ENCODE measurements at places on chromosomes 7 and 10.
A peak's percentile ranks its signal among the peaks of the same experiment; 100 is the strongest.

DNA sequence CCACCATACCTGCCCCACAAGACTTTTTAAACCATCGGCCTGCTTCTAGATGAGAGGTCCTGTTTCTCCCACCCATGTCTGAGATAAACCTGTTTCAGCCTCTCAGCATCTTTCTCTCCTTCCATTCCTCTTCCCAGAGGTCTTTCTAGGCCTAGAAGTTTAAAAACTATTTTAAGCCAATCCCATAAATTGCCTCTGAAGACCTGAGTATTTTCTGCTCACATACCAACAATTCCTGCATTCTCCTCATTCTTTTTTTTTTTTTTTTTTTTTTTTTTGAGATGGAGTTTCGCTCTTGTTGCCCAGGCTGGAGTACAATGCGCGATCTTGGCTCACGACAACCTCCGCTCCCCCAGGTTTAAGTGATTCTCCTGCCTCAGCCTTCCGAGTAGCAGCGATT lies 262.9 kb upstream of the AUTS2 start:
- DNase-seq = no peak

- DNase-seq = no peak
These were observed 39.7 kb downstream of the TAC1 start for GRCh38 chr7:97771576-97771975.

GRCh38 chr7:158784270-158784669 lies 45.0 kb downstream of the ESYT2 start:
- no peak for DNase-seq

DNA sequence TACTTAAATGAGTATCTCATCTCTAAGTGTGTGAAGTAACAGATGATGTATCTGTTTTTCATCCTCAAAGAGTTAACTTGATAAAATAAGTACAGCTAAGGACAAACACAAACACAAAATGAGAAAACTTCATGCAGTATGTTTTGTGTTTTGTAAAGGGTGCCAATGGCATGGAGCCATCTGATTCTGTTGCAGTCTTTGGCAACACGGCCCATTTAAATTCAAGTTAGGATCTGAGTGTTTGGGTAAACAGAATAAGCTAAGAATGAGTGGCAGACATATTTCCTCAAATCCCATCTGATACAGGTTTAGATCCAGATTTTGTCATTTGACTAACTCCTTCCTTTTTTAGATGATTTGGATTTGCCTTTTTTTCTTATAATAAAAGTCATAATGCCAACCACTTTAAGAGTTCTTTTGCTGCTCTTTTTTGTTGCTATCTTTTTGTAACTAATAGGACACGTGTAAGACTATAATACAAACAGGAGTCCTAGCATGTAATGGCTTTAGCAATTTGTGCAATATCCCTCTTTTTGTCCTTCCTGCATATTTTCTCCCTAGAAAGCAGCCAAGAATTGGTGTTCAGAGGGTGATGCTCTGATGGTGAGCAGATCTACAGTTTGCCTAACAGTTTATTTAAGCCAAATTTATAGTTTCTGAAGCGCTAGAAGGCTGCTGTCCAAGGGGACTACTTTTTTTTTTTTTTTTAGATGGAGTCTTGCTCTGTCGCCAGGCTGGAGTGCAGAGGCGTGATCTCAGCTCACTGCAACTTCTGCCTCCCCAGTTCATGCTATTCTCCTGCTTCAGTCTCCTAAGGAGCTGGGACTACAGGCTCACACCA lies 18.9 kb upstream of the ACTA2 start:
- DNase-seq = no peak

- no peak for DNase-seq
These were observed 27.9 kb upstream of the NPFFR1 start for GRCh38 chr10:70311698-70312097.

- DNase-seq = no peak
These were observed 16.5 kb downstream of the DIP2C start for GRCh38 chr10:672992-673391.

DNA sequence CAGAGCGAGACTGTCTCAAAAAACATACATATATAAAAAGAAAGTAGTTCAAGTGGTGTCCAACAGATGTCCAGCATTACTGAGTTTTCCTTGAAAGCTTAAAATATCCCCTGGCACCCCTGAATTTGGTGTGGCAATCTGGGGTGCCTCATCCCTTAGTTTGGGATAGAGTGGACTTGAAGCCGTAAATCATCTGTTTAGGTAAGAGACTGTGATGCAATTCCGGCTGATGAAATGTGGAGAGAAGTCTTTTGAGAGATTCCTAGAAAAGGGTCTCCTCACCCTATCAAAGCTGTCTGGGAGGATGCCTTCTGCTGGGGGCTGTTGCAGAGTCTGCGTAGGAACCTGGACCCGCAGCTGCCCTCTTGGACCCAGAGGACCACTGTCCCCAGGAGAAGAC lies 408.0 kb downstream of the RPS24 start:
- no peak for DNase-seq

DNA sequence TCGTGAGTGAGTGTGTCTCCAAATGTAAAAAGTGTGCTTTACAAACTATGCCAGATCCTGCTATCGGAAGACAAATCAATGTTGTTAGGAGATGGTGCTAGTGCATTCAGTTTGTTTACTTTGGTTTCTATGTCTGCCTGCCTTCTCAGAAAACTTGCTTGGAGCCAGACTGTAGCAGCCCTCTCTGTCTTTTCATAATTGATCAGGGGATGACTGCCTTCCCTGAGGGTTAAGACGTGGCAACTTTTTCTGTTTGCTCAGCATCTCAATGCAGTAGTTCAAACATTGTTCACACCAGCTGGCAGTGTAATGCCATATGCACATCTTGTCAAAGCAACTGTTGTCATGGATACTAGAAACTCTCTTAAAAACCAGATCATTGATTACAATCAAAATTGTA lies 118.5 kb downstream of the FOXP2 start:
- DNase-seq = no peak

- DNase-seq = no peak
These were observed 9.2 kb downstream of the SGMS1 start for GRCh38 chr10:50614444-50615137.

DNA sequence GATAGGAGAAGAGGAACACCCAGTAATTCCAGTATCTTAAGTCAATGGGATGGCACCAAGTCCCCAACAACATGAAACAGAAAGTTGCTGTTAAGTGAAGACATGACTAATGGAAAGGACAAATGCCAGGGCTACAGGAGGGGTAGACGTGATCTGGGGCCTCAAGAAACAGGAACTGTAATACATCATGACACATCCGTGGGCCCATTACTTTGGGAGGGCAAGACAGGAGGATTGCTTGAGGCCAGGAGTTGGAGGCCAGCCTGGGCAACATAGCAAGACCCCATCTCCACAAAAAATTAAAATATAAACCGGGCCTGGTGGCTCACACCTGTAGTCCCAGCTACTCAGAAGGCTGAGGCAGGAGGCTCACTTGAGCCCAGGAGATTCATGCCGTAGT lies 408.6 kb upstream of the PRKCQ start:
- no peak for DNase-seq

DNA sequence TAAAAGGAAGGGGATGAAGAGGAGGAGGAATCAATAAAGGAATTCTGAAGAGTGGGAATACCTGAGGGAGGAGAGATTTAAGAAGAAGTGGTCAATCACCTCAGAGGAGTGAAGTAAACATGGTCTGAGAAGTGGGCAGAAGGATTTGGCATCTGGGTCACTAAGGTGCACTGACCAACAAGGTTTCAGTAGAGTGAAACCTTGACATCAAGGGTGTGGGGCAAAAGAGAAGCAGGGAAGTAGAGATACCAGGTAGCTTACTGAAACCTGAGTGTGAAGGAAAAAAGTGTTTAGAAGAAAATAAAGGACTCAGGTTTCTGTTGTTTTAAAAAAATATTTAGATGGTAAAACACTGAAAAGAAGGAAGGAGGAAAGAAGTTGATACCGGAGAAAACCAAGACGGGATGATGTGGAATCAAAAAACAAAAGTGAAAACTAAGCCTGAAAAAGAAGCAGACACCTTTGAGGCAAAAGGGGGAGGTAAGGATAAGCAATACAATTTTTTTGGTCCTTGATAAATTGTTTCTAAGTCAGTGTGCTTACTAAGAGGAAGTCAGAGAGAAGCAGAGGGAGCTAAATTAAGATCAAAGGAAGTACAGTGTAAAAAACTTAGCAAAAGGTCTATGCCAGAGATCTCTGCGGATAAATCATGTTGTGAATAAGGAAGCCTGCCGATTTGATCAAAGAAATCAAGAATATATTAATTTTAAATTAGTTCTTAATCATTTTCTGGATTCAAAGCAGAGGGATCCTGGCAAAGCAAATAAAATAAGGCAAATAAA lies 137.2 kb upstream of the GPR22 start:
- DNase-seq = no peak

DNA sequence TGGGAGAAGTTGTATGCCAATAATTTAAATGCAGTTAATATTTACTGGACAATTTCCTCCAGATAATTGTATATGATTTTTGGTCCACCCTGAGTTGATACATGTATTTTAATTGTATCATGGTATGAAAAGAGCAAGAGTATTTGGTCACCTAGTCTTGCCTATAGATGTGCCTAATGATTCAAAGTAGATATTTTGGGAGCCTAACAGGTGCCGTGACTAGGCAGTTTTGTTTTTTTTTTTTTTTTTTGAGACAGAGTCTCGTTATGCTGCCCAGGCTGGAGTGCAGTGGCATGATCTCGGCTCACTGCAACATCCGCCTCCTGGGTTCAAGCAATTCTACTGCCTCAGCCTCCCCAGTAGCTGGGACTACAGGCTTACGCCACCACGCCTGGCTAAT lies 59.3 kb upstream of the ATRNL1 start:
- no peak for DNase-seq

- no peak for DNase-seq
These were observed 117.9 kb downstream of the AOAH start for GRCh38 chr7:36606153-36606975.

DNA sequence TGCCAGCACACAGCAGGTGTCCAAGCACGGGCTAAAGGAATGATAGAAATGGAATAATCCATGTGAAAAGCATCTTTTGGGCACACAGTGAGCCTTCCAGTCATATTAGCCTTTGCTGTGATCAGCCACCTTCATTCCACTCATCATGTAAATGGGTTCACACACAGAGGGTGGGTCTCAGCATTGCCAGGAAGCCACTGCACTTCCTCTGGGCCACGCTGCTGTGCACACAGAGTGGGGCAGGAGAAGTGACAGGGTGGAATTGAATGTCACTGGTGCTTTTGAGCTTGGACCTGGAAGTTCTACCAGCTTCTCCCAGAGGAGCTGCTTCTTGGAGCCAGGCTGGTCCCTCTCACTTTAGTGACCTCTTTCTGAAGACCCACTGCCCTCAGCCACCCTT lies 203.5 kb downstream of the USP6NL start:
- DNase-seq = no peak

DNA sequence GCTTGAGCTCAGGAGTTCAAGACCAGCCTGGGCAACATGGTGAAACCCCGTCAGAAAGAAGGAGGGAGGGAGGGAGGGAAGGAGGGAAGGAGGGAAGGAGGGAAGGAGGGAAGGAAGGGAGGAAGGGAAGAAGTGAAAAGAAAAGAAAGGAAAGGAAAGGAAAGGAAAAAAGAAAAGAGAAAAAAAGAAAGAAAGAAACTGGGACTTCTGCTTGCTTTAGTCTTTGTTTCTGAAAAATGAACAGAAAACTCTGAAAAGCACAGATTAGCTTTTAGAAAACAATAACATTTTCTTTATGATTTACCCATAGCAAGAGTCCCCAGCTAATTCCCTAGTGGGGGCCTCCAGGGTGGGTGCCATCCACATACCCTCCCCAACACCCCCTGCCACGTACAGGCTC lies 46.8 kb downstream of the ATOH7 start:
- DNase-seq = no peak

DNA sequence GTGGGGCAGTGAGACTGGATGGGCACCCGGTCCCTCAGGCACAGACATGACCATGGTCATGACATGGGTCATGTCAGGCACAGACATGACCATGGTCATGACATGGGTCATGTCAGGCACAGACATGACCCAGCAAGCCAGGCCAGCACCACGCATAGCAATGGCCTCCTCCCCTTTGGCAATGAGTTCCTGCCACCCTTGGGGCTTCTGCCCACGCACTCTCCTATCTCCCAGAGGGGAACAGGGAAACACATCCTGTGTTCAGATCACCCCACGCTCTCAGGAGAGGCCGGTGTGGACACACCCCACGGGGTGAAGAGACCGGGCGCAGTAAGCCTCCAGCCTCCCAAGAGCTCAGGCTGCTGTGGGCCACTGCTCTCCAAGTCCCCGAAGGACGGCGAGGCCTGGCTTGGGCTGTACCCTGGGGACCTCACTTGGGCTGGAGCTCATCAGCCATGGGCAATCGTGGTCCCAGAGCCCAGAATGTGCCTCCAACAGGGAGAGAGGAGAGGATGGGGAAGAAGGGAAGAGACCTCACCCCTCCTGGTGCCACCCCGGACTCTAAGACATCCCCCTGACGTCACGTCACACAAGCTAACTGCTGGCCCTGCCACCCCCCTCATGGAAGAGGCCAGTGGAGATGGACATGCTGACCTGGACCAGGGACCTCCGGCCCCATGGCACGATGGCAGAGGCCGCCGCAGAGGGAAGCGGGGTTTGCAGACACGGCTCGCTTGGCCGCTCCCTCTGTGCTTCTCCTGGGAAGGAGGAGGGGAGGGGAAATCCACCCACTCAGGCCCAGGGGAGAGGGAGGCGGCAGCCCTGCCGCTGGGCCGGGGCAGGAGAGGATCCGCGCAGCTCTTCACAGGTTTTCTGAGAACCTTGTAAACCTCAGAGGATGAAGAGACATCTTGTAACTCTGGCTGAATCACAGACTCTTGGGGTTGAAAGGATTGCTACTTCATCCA lies 269.6 kb downstream of the ELFN1 start:
- DNase-seq = no peak

GRCh38 chr7:68043546-68043945 lies 1046.9 kb downstream of the TYW1 start:
- DNase-seq = no peak

GRCh38 chr10:113127901-113128283 lies 177.8 kb downstream of the TCF7L2 start:
- no peak for DNase-seq

GRCh38 chr7:26444555-26444954 lies 152.9 kb downstream of the SNX10 start:
- no peak for DNase-seq

GRCh38 chr7:80213814-80214213 lies 79.2 kb downstream of the GNAI1 start:
- no peak for DNase-seq

- peak; percentile 8 for DNase-seq
These were observed 142.6 kb upstream of the ASAH2 start for GRCh38 chr10:50393784-50394467.

- no peak for DNase-seq
These were observed 24.5 kb downstream of the FOXK1 start for GRCh38 chr7:4706384-4707216.

DNA sequence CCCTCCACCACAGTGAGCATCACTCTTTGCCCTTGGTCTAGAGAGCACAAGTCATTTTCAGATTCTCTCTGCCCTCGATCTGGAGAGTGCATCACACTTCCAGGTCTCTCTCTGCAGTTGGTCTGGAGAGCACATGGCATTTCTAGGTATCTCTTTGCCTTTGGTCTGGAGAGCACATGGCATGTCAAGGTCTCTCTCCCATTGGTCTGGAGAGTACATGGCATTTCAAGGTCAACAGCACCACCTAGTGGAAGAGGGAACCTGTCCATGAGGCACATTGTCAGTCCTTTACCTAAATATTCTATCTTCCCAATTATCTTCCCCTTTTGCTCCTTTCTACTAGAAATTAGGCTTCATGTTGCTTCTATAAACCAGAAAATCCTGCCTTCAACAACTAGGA lies 1139.4 kb downstream of the XPNPEP1 start:
- peak; percentile 66 for DNase-seq

- no peak for DNase-seq
These were observed 84.3 kb downstream of the CREM start for GRCh38 chr10:35210961-35211360.

Data from adipocyte (in vitro differentiated cells).